Naive thymus-derived CD8-positive, alpha-beta T cell (primary cell): ENCODE measurements at places on chromosomes 1 and 21.

GRCh38 chr1:54955359-54955758 is 25.1 kb upstream of the TMEM61 start:
- DNase-seq, result no peak

DNA sequence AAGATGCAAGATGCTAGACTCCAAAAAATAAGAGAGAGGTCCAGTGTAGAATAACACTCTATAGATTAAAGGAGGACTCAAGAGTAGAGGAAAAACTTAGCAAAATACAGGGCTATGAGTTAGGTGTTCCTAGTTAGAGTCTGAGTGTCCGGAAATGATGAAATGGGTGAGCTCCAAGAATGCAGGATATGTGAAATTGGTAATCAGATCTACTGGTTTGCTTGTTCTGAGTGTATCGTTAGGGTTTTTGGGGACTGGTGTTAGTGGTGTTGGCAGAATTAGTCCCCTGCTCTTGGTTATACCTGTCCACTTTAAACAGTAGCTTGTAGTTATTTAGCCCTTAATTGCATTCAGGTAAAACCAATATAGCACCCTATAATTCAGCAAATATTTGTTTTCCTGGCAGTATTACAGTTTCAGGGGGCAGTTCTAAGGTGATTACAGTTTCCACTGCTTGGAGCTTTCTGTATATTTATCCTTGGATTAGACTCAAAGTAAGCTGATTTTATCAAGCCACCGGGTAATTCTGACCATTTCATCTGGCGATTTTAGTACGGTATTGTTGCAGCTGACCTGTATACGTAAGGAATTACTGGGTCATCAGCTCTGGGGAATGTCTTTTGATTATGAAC is 332.7 kb downstream of the CHRM3 start:
- peak; percentile 50 for DNase-seq

DNA sequence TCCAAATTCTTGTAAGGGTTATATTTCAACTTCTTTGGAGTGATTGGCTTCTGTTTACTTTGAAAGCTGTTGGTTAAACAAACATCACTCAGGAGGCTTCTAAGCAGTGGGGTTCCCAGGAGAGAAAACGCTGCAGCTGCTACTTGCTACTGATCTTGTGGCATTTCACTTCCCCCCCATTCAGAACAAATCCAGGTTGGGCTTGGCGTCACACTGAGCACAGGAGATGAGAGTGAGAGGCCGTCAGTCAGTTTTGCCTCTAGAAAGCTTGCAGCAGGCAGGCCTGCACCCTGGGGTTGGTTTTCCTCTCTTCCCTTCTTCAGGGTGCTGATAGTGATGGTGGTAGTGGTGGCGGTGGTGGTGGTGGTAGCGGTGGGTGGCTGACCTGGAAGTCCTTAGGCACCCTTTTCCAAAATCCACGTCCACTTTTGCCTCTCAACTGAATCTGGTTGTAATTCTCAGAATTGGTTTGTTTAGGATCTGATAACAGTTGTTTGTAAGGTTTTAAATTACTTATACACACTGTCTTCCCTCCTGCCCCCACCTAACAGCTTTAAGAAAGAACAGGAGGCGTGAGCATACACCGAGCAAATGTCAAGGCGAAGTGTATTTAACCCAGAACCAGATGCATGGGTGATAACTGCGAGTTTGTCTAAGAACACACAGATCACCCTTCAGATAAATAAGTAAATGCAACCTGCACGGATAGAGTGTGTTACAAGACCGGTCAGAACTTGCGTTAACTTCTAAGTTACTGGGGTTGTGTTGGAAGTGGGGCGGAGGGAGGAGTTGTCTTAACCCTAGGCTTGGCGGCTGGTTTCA is 3.2 kb upstream of the PROX1 start:
- DNase-seq, result no peak

GRCh38 chr1:45567911-45568310 is 15.9 kb upstream of the NASP start:
- no peak for DNase-seq

DNA sequence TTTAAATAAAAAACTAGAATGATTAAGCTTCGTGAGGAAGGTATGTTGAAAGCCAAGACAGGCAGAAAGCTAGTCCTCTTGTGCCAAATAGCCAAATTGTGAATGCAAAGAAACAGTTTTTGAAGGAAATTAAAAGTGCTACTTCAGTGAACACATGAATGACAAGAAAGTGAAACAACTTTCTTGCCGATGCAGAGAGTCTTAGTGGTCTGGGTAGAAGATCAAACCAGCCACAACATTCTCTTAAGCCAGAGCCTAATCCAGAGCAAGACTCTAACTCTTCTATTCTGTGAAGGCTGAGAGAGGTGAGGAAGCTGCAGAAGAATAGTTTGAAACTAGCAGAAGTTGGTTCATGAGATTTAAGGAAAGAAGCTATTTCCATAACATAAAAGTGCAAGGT is 63.2 kb downstream of the TTC3 start:
- DNase-seq, result no peak

- DNase-seq, result no peak
Measured at GRCh38 chr1:66493731-66494130, 40.2 kb upstream of the SGIP1 start.

DNA sequence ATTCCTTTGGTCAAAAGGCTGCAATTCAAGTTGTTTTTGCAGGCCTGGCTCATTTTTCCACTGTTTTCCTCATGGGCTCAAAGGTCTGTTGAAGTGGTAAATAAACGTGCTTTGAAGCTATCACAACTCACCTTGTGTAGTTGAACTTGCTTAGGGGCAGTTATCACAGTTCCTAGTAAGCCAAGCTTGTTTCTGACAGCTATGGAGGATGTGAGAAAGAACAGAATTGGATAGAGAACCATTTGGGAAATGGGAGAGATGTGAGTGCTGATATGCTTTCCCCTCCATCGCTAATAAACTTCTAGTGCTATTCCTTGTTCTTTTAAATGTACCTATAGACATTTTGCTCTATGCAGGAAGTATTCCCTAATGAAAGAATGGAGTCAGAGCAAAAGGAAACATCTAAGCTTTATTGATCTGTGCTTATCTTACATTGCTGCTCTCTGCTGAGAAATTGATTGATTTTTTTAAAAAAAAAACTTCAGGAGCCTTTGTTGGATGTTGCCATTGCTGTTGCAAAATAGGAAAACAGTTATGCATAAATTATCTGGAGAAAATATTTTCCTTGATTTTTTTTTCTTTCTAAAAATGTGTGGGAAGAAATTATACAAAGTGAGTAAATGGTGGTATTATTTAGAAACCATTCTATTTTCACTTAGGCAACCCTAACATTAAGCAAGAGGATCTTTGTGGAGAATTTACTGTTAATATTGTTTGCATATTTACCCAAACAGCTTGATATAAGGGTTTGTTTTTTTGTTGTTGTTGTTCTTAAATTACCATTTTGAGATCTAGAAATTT is 118.2 kb downstream of the MAGI3 start:
- no peak for DNase-seq

DNA sequence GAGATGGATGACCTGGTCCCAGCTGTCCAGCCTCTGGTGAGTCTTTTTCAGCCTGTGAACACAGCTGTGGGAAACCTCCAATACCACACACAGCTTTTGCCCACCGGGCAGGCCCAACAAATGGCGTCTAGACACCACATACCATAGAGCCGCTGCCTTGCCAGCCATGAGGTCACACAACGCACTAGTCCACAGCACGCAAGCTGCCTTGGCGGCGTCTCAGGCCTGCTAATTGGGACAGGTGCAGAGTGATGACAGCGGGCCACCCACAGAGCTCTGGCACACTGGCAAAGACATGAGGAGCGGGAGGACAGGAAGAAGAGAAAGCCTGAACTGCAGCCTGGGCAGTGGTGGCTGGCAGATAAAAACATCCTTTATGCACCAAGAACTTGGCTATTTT is 125.5 kb downstream of the ADAMTS1 start:
- no peak for DNase-seq

GRCh38 chr21:33707846-33708245 is 65.5 kb downstream of the ITSN1 start:
- DNase-seq, result no peak

DNA sequence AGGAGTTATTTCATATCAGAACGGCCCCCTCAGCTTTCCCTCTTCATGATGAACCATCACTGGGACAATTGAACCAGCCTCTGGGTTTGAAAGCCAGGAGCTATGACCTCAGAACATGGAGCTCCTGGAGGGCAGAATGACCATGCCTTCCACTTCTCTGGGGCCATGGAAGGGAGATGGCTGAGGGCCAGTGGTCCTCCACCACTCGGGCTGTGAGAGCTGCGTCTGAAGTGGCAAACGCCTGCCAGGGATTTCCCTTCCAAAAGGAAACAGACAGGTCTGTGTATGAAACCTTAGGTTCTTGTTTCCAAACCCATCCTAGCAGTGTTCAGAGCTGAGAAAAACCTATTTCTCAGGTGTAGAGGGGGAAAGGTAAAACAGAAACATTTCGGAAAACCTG is 22.5 kb downstream of the PKP1 start:
- no peak for DNase-seq

DNA sequence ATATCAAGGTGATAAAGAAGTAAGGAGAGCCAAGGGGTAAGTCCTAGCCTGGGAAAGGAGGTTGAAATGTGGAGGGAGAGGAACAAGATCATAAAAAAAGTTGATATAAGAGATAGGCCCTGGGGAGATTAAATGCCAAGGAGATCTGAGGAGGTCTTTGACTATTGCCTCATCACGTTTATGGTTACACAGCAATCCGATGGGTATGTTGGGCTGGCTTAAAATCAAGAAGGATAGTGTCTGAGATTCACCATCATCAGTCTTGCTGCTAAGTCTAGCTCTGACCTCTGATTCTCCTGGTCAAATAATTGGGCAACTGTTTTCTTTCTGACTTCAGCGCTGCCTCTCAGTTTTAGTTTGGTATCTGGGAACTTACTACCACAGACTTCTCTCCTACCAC is 416.3 kb downstream of the GPATCH2 start:
- no peak for DNase-seq

- DNase-seq, result no peak
Measured at GRCh38 chr1:220526294-220526693, 1.6 kb upstream of the MARK1 start.

GRCh38 chr1:184649451-184649888 is 105.2 kb downstream of the EDEM3 start:
- DNase-seq, result no peak

DNA sequence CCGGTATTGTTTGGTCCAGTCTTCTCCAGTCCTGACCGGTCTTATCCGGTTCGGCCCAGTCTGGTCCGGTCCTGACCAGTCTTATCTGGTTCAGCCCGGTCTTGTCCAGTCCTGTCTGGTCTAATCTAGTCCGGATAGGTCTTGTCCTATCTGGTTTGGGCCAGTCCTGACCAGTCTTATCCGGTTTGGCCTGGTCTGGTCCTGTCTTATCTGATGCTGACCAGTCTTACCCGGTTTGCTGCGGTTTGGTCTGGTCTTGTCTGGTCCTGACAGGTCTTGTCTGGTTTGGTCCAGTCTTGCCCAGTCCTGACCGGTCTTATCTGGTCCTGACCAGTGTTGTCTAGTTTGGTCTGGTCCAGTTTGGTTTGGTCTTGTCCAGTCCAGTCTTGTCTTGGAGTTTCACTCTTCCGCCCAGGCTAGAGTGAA is 30.1 kb downstream of the DHX9 start:
- DNase-seq, result peak; percentile 17

- DNase-seq, result no peak
Measured at GRCh38 chr1:146035048-146035423, 13.5 kb upstream of the HJV start.

- no peak for DNase-seq
Measured at GRCh38 chr1:64917328-64917861, 49.0 kb downstream of the JAK1 start.

GRCh38 chr1:51576923-51577322 is 40.0 kb upstream of the OSBPL9 start:
- DNase-seq, result no peak

- no peak for DNase-seq
Measured at GRCh38 chr1:43345120-43345519, 7.5 kb downstream of the MPL start.

DNA sequence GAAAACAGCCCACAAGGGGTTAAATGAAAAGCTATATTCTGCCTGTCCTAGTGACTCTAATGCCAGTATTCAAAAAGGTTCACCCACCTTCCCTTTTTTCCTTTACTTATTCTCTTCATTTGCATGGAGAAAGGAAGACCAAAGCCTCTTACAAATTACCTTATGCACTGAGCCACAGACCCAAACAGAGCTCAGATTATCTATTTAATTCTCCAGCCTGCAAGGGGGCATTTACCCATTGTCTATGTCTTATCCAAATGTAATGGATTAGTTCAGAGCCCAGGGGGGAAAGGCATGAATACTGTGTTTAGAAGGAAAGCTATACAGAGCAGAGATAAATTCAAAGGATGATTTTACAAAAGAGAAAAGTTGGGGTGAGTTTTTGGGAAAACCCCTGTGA is 388.5 kb downstream of the OMA1 start:
- DNase-seq, result no peak

GRCh38 chr1:66606362-66607065 is 72.6 kb downstream of the SGIP1 start:
- no peak for DNase-seq

DNA sequence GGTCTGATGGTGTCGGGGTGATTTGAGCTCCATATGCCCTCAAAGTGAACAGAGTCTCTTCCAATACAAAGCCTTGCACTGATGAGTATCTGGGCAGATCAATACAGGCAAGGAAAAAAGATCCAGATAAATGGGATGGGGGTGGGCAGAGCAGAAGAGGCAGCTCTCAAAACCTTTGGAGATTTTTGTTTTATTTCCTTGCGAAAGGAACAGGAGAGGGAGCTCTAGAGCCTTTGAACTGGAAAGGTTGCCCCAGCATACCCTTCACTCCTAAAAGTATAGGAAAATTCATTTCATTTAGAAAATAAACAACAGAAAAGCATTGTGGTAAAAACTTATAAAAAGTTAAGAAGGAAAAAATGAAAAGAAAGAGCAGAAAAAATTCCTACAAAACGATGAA is 31.4 kb upstream of the OLIG2 start:
- no peak for DNase-seq

DNA sequence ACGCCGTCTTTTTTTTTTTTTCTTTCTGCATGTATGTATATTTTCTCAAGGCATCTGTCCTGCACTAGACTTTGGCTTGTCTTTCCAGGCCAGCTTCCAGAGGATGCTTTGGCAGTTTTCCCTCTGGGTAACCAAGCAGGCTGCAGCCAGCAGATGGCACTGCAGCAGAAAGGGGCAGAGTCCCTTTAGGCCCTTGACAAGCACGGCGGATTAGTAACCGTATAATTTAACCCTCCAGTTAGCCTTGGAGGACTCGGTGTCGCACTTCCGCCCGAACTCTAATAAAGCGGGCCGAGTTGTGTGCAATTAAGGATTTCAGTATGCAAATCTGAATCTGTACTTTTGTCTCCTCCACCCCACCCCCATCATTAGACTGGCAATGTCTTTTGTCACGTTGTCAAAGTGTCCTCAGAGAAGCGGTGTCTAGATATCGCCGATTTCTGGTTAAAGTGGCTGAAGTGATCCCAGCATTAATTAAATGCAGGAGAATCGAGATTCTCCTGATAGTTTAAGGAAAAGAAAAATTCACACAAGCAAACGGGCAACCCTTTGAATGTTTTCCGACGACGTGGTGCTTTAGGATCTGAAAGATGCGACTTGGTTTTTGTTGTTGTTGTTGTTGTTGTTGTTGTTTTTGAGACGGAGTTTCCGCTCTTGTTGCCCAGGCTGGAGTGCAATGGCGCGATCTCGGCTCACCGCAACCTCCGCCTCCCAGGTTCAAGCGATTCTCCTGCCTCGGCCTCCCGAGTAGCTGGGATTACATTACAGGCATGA is 1.1 kb upstream of the TMEM167B start:
- DNase-seq, result no peak
